ENCODE measurements at places on chromosomes 11 and 22.

DNA sequence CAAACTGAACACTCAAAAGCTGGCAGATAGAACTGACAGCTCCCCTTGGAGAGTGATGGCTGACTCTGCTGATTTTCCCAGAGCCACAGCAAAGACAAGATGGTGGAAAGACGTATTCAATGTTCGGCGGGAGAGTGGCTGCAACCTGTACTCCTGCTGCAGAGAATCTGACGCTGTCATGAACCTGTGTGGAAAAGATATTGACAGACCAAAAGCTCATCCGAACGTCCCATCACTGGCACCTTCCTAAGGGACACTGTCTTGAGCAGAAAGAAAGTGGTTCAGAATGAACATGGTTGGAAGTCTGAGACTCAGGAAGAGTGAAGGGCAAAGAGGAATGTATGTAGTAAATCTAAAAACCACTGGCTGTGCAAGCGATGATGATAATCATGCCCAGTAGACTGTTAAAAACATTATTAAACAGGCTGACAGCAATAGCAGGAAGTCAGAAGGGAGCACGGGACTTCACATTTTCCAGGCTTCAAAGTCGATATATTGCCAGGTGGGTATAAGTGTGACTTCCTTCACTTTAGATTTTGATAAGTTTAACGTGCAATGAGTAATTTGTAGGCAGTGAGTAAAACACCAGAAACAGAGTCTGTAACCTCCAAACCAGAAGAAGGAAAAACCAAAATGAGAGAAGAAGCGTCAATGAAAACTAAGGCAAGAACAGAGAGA lies 6.2 kb upstream of the IL17REL start:
- DNase-seq = no peak

GRCh38 chr11:118304227-118304567 lies 333 bp upstream of the CD3E start:
- no peak for DNase-seq

- no peak for DNase-seq
Measured at GRCh38 chr22:38716826-38717225, 11.1 kb downstream of the GTPBP1 start.

DNA sequence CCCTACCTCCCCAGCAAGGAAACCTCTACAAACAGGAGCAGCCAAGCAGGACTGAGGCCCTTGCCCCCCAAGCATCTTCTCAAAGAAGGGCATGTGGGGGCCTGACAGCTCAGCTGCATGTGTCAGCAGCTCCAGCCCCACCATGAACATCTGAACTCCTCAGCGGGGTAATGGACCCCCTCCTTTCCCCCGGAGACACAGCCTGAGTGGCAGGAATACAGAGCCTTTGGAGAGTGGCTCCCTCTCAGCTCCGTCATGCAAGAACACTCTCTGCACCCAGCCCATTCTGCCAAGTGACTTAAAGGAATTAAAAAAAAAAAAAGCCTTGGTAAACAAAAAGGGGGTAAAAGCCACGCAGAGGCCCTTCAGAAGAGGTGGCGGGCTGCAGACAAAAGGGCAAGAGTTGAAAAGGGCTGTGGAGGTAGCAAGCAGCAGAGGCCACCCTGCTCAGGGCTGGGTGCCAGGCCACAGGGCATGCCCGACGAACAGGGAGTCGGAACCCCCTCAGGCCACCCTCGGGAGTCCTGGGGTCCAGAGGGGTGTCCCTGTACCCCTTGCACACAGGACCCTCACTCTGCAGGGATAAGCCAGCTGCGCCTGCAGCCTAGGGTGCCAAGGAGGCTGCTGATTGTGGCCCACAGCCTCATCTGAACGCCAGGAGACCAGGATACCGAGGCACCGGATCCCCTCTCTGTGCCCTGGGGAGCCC lies 62.5 kb downstream of the MACROD1 start:
- DNase-seq = no peak

DNA sequence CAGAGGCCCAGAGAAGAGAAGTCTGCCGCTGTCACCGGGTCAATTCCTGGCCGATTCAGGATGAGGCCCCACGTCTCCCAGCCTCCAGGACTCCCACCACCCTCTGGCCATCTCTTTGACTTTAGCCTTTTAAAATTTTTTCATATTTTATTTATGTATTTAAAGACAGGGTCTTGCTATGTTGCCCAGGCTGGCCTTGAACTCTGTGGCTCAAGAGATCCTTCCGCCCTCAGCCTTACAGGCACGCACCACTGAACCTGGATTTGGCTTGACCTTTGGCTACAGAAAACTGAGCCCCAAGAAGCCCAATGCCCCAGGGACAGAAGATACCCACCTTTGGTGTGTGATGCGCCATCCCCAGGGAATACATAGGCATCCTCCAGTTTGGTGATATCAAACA lies 3.9 kb downstream of the POLR3H start:
- DNase-seq = no peak

DNA sequence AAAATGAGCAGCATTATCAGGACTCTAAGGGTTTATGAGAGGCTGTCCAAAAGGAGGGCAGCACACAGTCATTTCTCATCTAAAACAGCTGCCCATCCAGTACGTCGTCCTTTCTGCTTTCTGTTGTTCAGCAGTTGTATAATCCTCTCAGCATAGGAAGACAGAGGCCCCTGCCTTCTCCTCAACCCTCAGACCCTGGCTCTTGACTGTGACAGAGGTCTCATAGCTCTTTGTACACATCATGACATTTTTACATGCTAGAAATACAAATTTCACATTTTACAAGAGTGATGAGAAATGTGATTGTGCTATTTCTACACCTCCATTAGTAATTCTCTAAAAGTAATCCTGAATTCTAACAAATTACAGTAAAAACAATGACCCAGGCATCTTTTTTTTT lies 36.2 kb upstream of the ZC3H12C start:
- no peak for DNase-seq

DNA sequence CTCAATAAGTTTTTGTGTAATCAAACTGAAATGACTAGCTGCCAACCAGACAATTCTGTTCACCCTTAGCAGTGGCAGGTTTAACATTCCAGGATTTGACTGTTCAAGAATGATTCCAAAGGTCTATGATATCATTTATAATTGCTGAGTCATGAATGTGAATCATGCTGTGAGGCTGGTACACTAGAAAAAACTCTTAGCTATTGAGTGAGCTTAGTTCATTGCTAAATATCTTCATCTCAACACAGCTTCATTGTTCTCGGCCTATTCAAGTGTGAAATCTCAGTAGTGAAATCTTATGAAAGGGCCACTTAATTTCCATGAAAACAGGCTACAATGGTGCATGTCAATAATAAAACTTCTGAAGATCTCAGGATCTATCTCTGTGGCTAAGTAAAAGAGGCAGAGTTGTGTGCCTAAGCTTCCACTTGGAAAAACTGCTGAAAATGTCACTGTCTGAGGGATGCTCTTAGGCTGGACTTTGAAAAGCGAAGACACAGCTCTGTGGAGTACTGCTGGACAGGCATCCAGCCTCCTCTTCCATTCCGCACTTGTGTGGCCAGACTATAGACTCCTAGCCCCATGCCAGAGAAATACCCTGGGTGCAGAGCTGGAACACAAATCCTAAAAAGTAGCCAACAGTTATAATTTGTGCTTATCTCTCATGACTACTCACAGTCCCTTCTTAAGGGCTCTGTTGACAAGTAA lies 12.8 kb downstream of the AQP11 start:
- DNase-seq = no peak

DNA sequence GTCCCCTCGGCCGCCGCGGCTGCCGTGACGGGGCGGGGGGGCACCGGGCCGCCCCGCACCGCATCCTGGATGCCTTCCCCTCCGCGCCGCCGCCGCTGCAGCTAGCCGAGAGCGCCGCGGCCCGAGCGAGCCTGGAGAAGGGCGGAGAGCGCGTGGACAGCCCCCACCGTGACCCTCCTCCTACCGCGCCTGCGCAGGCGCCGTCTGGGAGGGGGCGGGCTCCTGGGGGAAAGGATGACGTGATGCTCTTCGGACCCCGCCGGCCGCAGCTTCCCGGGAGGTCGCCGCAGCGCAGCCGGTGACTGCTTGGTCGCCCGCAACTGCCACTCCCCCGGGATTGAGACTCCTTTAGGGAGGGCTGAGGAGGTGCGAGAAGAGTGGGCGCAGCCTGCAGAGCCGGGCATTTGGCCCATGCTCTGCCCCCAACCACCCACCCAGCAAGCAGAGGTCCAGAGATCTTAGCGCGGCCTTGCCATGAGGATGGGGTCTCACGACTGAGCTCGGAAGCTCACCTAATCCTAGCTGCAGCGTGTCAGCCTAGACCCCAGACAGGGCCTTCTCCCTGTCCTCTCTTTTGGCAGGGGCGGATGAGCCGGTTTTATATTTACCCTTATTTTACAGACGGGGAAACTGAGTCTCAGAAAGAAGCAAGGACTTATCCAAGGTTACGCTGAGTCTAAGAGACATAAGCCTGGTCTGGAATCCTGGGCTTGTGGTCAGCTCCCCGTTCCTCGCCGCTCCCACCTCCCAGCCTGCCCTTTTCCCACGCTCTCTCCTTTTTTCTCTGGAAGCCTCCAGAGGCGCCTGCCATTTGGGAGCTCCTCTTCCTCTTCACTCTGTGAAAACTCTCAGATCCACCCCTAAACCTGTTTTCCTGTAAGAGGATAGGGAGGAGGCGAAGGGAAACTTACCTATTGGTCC lies at the start of gene DENND5A:
Gene DENND5A (minus strand): TSS at position 140 of the 921 bp plus-strand sequence. CDS start 281 bp downstream, outside the sequence.
- peak; percentile 61 for DNase-seq

DNA sequence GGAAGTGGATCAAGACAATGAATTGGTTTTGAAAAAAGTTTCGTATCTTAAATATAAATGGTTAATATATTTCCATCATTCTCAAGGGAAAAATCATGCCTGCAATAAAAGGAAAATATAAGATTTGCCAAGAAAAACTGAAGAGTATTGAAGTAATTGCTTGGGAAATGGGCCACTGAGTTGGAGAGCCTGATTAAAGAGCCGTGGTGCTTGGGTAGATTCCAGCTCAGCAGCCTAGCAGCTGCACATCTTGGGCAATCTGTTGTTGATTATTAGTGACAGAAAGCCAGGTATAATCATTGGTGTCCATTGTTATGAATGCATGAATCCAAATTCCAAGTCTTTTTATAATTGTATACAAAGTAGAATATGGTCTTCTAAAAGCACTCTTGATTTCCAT lies 800.9 kb upstream of the CHORDC1 start:
- no peak for DNase-seq

- no peak for DNase-seq
Measured at GRCh38 chr11:2690596-2691354, 9.0 kb downstream of the KCNQ1OT1 start.

DNA sequence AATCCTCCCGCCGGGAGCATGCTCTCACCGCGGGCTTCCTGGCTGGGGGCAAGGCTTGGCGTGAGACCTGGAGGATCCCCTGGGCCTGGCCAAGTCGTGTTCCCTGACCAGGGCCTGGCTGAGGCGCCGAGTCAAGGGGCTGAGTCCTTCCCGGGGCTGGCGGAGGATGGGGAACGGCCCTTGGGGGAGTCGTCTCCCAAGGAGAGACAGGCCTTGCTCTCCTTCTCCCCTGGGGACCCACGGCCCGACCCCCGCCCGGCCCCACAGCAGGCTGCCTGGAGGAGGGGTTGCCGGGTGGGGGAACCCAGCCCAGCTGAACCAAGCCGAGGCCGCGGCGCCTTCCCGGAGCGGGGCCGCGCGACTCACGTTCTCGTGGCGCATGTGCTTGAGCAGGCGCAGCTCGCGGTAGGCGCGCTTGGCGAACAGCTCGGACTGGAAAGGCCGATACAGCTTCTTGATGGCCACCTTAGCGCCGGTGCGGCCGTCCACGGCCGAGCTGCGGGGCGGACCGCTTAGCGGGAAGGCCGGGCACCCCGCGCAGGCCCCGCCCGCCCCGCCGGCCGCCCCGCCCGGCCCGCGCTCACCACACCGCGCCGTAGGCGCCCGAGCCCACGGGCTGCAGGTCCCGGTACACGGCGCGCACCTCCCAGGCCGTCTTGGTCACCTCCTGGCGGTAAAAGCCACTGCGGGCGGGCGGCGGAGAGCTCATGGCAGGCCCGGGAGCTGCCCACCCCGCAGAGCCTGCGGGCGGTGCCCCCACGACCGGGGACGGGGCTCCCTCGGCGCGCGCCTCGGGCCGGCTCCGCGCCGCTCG lies 475 bp downstream of the MAPK12 start:
- DNase-seq = no peak

GRCh38 chr22:22935546-22936157 lies 48.0 kb downstream of the IGLL5 start:
- no peak for DNase-seq

DNA sequence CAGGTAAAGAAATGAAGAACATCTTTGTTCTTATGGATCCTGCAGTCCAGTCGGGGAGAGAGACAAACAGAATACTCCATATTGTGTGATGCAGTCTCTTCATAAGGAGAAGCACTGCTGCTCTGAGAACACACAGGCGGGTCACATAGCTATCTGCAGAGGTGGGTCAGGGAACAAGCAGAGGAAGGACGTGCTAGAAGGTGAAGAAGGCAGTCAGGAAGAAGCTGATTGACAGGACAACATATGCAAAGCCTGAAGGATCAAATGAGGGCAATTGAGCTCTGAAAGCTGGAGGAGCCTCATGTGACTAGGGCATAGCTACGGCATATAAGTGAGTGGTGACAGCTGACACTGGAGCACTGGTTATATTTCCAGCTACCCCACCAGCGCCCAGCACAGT lies 122.5 kb downstream of the OPCML start:
- no peak for DNase-seq

- no peak for DNase-seq
Measured at GRCh38 chr11:76903325-76903724, 42.6 kb downstream of the ACER3 start.

GRCh38 chr22:20058989-20059770 lies 20.9 kb upstream of the DGCR8 start:
- no peak for DNase-seq

- no peak for DNase-seq
Measured at GRCh38 chr11:128628686-128629085, 41.3 kb upstream of the ETS1 start.

GRCh38 chr11:46298699-46299433 lies 21.4 kb downstream of the CREB3L1 start:
- DNase-seq = no peak

- DNase-seq = no peak
Measured at GRCh38 chr11:124108156-124108555, 7.1 kb upstream of the VWA5A start.

GRCh38 chr22:33034753-33035152 lies 23.4 kb downstream of the SYN3 start:
- DNase-seq = no peak

DNA sequence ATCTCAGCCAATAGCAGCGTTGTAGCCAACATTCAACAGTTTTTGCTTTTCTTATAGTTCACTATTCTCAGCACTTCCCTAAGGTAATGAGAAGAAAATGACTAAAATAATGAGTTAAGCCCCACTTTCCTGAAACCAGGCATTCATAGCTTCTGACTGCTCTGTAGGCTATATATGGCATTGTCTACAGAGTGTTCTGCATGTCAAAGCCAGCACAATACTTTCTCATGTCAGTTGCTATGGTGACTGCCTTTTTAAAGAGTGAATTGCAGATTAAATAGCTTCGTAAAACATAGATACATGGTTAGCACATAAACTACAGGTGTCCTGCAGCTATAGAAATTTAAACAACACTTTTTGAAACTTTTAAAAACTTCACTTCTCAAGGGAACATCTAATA lies 1256.1 kb upstream of the CNTN5 start:
- no peak for DNase-seq

- no peak for DNase-seq
Measured at GRCh38 chr22:30906946-30907345, 61.6 kb downstream of the MORC2 start.
